ENCODE measurements at places on chromosomes 2 and 18.

GRCh38 chr2:168835969-168836368 lies 33.5 kb downstream of the NOSTRIN start:
- DNase-seq, result no peak

GRCh38 chr18:48575301-48575657 lies 36.4 kb downstream of the CTIF start:
- no peak for DNase-seq

DNA sequence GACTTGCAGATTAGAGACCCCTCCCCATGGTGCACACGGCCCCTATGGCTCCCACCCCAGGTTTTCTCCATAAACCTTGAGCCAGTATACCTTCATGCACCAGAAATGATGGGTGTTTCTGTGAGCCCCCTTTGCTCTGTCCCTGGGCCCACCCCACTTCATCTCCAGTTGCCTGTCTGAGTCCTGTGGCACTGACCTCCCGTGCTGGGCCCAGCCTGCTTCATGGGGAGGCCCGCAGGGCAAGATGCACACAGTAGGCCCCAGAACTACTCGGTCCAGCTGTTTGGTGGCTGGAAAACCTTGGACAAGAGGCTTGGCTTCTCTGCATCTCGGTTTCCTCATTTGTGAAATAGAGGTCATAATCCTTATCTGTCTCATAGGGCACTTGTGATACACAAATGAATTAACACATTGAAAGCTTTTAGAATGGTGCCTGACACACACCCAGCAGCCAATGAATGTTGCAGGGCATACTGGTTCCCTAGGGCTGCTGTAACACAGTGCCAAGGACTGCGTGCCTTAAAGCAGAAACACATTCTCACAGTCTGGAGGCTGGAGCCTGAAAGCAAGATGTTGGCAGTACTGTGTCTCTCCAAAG lies 58.4 kb downstream of the SH3BP4 start:
- DNase-seq, result no peak

DNA sequence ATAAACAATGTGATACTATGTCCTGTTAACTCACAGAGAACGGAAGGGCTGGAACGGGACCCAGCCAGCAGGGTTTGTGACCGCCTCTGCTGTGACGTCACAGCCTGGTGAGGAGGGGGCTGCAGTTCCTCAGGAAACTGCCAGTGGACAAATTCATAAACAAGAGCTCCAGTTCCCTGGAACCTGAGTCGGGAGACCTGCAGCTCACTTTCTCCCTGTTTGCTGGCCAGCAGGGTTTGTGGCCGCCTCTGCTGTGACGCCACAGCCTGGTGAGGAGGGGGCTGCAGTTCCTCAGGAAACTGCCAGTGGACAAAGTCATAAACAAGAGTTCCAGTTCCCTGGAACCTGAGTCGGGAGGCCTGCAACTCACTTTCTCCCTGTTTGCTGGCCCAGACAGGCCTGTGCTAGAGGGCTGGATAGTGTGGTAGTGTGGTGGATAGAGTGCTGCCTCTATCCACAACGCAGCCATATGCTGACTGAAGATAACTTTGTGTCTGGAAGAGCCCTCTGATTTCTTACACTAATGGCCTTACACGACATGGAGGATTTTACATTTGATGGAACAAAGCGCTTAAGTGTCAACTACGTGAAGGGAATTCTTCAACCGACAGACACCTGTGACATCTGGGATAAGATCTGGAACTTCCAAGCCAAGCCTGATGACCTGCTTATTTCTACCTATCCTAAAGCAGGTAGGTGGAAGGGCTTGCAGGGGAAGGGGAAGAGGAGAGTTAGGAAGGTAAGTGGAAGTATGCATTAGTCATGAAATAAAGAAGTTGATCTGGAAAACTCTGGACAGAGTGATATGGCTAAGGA lies at the start of gene SULT1C4:
Gene SULT1C4, plus strand, starts transcription at position 140 of the 816 bp plus-strand sequence. Its CDS starts 384 bp downstream, at position 524.
- DNase-seq, result no peak

DNA sequence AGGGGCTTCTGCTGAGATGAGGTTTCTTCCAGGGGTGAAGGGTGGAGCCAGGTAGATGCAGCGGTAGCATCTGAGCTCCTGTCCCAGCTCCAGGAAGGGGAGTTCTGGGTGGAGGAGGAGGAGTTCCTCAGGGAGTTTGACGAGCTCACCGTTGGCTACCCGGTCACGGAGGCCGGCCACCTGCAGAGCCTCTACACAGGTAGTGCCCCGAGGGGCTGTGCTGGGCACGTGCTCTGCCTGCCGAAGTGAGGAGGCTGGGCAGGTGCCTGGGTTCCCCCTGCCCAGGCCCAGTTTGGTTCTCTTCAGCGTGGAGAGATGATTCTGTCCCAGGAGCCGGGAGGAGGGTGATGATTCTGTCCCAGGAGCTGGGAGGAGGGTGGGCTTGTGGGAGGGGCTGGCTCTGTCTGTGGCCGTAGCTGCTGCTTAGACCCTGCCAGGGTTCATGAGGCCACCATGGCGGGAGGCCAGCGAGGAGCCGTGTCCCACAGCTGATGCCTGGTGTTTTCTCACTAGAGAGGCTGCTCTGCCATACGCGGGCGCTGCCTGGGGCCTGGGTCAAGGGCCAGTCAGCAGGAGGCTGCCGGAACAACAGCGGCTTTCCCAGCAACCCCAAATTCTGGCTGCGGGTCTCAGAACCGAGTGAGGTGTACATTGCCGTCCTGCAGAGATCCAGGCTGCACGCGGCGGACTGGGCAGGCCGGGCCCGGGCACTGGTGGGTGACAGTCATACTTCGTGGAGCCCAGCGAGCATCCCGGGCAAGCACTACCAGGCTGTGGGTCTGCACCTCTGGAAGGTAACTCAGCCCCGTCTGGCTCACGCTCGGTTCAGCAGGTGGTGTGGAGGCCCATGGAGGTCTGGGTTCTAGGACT lies 8.2 kb downstream of the CAPN10 start:
- DNase-seq, result no peak

DNA sequence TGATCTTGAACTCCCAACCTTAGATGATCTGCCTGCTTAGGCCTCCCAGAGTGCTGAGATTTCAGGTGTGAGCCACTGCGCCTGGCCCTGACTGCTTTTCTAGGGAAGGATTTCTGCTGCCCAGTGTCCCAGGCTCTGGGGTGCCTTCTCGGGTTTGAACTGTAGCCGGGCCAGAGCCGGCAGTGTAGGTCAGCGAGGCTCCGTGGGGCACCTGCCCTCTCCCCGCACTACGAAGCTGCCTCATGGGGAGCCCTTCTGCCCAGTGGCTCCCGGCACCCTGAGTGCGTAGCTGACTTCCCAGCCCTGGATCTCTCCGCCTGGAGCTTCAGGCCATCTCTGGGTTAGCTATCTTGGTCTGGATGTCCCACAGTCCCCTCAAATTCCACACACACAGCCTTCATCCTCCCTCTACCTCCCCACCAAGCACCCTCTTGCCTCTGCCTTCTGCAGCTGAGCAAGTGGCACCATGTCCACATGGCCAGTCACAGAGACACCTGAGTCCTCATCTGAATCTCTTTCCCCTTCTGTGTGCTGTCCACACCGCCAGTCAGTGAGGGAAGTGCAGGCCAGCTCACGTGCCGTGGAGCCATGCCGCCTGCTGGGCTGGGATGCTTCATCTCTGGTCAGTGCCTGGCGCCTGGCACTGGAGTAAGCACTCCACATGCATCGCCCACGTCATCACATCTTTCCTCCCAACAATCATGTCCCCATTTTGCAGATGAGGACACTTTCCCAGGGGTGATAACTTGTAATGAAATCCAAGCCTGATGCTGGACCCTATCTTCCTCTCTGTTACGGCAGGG lies 69.2 kb downstream of the EDAR start:
- no peak for DNase-seq

GRCh38 chr2:152715854-152716428 lies 1.3 kb downstream of the PRPF40A start:
- DNase-seq, result peak; percentile 66

DNA sequence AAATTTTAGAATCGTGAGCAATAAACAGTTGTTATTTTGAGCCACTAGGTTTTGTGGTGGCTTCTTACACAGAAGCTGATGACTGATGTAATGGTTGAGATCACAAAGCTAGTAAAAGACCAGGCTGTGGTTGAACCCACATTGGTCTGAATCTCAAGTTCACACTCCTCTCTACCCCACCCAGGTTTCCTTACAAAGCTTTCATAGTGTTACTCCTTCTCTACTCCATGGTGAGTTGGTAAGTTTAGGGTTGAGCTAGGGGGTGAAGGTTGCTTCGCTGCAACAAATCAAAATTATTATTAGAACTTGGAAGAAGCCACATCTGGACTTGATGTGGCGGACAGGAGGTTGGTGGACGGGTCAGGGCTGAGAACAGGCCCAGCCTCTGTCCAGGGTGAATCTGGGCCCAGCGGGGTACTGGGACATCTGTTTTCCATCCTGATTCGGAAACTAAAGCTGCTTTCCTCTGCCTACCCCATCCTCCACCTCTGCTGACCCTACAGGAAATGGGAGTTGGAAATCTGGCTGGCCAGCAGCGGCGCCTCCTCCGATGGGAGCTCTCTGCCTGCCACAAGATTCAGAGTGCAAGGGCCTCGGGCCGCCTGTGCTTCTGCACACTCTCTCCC lies 86.3 kb downstream of the ZFP36L2 start:
- peak; percentile 19 for DNase-seq

- no peak for DNase-seq
Measured at GRCh38 chr2:219112651-219113338, 47.8 kb downstream of the NHEJ1 start.

GRCh38 chr2:15178946-15179345 lies 382.2 kb downstream of the NBAS start:
- no peak for DNase-seq

- no peak for DNase-seq
Measured at GRCh38 chr2:144041612-144042011, 478.3 kb downstream of the ZEB2 start.

DNA sequence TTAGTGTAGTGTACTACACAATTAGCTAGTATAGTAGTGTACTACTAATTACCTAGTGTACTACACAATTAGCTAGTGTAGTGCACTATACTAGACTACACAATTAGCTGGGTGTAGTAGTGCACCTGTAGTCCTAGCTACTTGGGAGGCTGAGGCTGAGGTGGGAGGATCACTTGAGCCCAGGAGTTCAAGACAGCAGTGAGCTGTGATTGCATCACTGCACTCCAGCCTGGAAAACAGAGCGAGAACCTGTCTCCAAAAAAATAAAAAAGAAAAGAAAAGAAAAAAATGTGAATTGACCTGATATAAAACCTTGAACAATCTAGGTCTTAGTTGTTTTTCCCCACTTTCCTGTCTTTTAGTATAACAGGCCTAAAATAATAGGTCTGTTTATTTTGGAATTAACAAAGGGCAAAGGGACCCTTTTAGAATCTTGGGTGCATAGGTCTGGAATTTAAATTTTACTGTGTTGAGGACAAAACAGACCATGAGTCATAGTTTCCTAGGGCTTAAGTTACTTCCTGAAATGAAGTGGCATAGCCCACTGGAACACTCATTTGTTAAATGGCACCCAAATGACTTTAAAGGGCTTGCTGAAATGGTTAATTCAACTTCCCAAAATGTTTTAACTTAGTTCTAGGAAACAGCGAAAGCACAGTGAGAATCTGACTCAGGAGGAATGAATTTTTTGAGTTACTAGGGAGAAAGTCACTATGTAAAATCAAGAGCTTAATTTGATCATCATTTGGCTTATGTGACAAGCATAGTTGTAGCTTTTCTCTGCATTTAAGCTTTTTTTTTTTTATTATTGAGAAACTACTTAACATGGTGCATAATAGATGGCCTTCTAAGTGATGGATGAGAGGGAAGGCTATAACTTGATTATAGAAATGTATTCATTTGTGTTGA lies 50.7 kb upstream of the ARL5A start:
- DNase-seq, result peak; percentile 71

- peak; percentile 36 for DNase-seq
Measured at GRCh38 chr18:31738460-31739407, 21.9 kb downstream of the SLC25A52 start.

GRCh38 chr2:80053522-80054345 lies 250.8 kb downstream of the LRRTM1 start:
- DNase-seq, result no peak

DNA sequence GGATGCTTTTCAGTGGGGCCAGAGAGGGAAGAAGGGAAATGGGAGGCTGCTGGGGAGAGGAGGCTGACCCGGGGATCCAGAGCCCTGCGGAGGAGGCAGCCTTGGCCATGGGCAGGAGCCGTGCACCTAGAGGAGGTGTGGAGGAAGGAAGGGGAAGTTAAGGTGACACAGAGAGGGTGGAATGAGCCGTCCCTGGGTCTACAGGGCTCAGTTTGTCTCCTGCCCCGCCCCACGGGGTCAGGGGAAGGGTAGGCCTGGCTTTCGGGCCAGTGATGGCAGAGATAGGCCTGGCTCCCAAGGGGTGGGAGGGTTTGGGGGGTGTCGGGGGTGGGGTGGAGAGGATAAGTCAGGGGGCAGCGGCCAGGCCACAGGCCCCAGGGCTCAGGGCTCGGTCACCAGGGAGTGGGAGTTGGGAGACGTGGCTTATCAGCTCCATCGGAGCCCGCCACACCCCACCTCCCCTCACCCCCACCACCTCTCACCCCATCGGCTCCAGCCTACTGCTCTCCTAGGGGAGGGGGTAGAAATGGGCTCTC lies 39.5 kb upstream of the NOTO start:
- no peak for DNase-seq

DNA sequence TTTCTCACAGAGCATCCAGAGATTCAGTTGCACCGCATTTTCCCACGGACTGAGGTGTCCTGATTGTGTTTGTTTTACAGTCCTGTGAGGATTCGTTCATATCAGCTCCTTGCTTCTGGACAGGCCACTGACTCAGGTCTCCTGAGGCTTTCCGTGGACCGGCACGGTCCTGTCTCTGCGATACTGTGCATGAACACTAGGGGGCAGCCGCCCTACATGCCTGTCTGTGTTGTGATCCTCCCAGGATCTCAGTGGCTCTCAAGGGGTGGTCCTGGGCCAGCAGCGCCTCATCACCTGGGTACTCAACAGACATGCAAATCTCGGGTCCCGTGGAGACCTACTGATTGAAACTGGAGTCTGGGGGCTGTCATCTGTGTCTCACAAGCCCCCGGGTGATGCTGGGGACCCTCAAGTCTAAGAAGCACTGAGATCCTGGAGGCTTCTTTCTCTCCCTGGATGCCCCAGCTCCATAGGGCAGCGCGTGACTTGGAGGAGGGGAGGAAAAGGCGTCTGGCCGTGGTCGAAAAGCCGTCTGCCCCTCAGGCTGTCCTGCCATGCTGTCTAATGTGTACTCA lies 28.9 kb downstream of the IL1R2 start:
- peak; percentile 86 for DNase-seq

GRCh38 chr2:5507367-5507766 lies 184.8 kb upstream of the SOX11 start:
- DNase-seq, result no peak

- DNase-seq, result no peak
Measured at GRCh38 chr2:186042207-186043028, 303.8 kb downstream of the FSIP2 start.

- no peak for DNase-seq
Measured at GRCh38 chr2:189440644-189440946, 679 bp upstream of the WDR75 start.

- DNase-seq, result no peak
Measured at GRCh38 chr18:22394428-22394827, 23.3 kb downstream of the CTAGE1 start.

All from LHCN-M2 (cell line).